NCI-H1436 treated with DMSO at 0.1 percent for 48 hours (cell line): ENCODE measurements at places on chromosomes 2 and 18.

DNA sequence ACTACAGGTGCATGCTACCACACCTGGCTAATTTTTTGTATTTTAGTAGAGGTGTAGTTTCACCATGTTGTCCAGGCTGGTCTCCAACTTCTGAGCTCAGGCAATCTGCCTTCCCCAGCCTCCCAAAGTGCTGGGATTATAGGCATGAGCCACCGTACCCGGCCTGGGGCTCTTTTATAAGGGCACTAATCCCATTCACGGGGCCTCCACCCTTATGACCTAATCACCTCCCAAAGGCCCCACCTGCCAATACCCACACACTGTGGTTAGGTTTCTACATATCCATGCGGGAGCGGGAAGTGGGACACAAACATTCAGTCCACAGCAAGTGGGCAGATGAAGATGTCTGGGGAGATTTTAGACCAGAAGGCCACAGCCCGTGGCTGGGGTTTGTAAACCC lies 164.7 kb upstream of the SH3BP4 start:
- no peak for DNase-seq

DNA sequence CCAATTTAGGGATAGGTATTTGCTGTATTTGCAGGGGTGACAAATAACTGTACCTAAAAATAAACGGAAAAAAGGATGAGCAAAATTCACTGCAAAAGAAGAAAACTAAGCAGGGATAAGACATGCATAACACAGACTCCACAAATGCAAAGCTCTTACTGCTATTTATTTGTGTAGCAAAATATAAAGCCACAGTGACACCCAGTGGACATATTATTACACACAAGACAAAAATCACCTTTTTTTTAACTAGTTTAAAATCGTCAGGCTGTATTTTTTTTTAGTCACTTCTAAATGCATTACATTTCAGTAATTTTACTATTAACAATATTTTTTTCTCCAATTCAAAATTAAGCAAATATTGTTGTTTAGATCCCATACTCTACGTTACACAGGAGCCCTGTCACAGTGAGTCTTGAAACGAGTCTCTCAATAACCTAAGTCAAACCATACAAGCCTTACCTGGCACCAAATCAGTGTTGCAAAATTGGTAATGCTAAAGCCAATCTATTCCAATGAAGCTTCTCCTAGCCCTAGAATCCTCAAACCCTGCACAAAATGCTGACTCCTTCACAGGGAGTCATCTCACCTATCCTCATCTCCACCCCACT lies 23.7 kb downstream of the METTL4 start:
- DNase-seq, result no peak

GRCh38 chr2:26846334-26847306 lies 1.3 kb upstream of the DPYSL5 start:
- DNase-seq, result peak; percentile 64

- no peak for DNase-seq
Observed at GRCh38 chr2:29207352-29208148, 92.3 kb downstream of the CLIP4 start.

- DNase-seq, result no peak
Observed at GRCh38 chr2:121558329-121558728, 27.6 kb downstream of the RNU4ATAC start.

DNA sequence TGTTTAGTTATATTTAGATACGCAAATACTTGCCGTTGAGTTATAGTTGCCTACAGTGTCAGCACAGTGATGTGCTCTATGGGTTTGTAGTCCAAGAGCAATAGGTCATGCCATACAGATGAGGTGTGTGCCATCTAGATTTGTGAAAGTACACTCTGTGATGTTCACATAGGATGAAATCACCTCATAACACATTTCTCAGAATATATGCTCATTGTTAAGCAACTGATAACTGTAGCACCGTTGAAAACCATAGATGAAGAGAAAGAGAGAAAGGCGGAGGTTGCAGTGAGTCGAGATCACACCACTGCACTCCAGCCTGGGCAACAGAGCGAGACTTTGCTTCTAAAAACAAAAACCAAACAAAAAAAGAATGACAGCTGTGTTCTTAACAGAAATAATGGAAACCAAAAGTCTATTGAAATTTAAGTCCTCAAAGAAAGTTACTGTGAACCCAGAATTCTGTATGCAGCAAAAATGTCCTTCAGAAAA lies 9.5 kb downstream of the DGKD start:
- no peak for DNase-seq

- DNase-seq, result no peak
Observed at GRCh38 chr2:236686561-236686960, 116.9 kb downstream of the ACKR3 start.

GRCh38 chr2:120765678-120766469 lies 30.2 kb downstream of the GLI2 start:
- DNase-seq, result no peak

DNA sequence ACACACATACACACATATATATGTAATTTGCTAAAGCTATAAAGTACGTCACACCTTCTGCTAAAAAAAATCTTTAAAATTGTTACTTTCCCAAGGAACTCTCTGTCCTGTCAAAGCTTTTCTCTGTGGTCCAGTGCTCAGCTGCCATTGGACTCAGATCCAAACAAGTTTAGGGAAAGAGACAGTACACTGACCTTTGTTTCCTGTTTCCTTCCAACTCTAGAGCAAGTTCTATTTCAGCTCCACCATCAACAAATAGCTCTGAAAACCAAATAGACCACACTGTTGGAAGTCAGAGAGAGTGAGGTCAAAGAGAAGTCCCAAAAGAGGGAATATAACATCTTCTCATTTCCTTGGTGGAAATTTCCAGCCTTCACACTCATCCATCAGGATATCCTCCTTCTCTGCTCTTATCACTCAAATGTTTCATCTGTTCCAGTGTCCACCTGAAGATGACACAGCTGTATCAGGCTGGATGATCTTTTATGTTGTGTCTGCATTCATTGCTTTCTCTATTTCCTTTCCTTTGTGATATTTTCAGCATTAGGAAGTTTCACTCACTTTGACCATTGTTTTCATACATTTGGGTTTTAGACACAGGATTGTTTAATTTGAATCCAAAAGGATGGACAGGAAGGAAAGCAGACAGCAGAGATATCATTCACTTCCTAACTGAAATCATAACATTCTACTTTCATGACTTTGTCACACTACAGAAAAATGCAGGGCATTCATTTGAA lies 192.3 kb upstream of the NT5C1B start:
- DNase-seq, result no peak

GRCh38 chr2:234601213-234601612 lies 104.3 kb upstream of the ARL4C start:
- no peak for DNase-seq

DNA sequence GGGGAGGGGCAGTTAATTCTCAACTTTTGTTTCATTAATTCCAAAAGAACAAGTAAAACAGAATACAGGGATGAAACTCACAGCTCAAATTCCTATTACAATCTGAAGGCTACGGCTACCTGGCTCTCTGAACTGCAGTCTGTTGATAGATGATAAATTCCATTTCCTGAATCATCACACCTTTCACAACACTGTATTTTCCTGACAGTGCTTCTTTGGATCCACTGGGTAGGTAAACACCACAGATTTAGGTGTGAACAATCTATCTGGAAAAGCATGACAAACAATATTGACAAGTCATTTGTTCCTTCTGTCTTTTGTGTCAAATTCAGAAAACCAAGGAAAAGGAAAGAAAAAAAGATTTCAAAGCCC lies 843.2 kb downstream of the LRRTM4 start:
- no peak for DNase-seq

DNA sequence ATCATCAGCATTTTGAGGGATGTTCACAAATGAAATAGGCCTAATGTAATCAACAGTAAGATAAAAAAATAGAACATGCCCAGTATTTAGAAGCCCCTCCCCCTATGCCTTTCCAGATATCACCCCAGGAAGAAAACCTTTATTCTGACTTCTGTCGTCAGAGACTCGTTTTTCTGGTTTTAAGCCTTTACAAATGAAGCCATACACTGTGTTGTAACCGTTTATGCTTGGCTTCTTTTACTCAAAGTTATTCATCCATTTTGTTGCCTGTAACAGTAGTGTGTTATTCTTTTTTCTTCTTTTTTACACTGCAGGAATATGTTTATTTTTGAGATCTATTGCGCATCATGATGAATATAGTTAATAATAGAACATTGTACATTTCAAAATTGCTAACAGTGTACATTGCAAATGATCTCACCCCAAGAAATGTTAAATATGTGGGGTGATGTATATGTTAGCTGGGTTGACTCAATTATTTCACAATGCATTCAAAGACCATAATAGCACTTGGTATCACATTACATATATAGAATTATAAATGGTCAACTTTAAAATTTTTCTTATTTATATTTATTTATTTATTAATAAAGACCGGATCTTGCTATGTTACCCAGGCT lies 28.1 kb upstream of the PNPT1 start:
- DNase-seq, result no peak

- no peak for DNase-seq
Observed at GRCh38 chr2:9556121-9556743, 602 bp upstream of the ADAM17 start.

GRCh38 chr2:29562896-29563295 lies 358.5 kb downstream of the ALK start:
- DNase-seq, result no peak

DNA sequence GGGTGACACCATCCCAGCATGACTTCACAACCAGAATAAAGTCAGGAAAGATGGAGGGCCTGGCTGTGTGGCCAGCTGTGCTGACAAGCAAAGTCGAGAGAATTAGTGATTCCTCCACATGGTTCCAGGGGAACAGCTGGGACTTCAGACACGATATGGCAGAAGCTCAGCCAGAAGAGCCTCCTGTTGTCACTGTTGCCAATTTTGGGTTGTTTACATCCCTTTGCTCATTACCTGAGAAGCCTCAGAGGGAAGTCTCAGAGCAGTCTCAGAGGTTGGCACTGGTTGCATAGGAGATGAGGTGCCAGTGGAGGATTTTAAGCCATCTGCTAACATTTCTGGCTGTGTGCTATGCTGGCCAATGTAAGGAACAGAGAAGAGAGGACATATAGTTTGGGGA lies 16.0 kb downstream of the LINC00305 start:
- no peak for DNase-seq

DNA sequence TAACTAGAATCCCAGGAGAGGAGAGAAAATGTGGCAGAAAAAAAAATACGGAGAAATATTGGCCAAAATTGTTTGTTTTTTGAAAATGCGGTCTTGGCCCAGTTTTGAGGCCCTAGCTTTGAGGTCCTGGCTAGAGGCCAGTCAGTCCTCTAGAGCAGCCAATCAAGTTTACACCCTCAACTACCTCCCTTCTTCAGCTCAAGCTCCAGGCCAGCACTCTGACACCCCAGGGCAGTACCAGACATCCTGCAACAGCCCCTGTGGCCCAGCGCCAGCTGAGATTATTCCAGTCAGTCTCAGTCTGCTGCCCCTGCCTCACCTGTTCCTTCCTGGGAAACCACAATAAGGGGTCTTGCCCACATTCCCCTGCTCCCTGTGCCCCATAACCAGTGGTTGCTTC lies 107.7 kb downstream of the UGGT1 start:
- no peak for DNase-seq

GRCh38 chr2:173963323-173963816 lies 1.8 kb downstream of the SP3 start:
- DNase-seq, result no peak

GRCh38 chr18:12515550-12515949 lies 107.8 kb downstream of the PRELID3A start:
- DNase-seq, result no peak

DNA sequence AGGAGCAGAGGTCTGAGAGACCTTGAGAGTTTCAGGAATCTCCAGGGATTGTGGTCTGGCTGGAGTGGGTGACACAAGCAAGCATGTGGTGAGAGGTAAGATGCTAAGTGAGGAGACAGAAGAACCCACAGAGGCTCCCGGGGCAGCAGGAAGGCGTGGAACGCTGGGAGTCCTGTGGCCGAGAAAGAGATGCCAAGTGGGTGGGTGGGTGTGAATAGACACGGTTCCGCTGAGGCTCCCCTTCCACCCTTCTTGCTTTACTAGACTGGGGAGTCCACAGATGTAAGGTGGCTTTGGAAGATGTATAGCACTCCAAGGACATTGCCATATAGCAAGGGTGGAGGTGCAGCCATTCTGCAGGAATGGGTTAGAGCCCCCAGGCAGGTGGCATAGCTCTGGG lies 4.2 kb downstream of the TEX51 start:
- no peak for DNase-seq

GRCh38 chr2:239128706-239129105 lies 272.1 kb downstream of the HDAC4 start:
- DNase-seq, result no peak

DNA sequence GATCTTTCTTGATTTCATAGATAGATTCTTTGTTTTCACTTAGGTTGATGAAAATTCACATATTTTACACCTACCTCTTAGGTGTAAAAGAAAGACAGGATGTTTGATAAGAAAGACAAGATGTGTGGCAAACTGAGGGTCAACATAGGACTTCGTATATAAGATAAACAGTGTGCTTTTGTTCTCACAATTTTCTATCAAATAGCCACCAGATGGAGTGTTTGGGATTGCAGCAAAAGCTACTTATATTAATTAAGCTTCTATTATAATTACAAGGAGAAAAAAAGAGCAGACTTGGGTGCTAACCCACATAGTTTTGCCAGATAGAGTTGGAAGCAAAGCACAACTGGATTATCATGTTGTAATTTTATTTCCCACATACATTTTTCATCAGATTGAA lies 232.9 kb downstream of the CDH7 start:
- no peak for DNase-seq

GRCh38 chr2:125596612-125597011 lies 1059.3 kb upstream of the GYPC start:
- DNase-seq, result no peak

- no peak for DNase-seq
Observed at GRCh38 chr2:127984551-127984950, 43.3 kb downstream of the SAP130 start.

DNA sequence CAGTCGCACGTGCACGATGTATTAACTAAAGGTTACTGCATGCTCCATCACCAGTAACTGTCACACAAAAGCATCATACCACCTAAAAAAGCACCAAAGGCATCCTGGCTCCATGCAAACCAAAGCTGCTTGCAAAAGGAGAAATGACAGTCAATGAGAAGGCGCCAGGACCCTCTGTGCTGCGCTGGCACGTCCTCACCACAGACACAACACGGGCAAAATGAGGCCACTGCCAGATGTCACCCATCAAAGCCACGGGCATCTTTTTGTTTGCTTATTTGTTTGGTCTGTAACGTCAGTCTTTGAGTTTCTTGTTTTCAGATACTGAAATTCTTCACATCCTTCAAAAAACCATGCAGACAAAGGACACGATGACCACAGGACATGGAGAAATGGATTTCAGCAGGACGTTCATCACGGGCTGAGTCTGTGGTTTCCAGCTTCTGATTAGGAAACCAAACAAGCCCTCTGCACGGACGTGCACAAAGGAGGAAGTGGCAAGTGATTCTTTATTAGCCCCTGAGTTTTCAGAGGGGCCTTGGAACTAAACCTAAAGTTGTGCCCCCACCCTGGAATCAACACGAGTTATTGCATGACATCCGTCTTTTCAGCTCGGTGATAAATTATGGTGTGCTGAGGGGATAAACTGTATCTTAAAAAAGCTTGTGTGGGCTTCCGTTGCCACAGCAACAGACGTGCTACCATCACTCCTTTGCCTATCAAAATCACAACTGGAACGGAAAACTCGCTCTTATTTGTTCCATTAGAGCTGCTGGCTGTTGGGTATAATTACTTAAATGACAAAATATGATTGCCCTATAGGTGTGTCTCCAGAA lies 181.8 kb downstream of the EIPR1 start:
- no peak for DNase-seq

GRCh38 chr18:59560556-59560955 lies 136.7 kb downstream of the CCBE1 start:
- no peak for DNase-seq

- no peak for DNase-seq
Observed at GRCh38 chr2:146989741-146990140, 855.1 kb upstream of the ACVR2A start.

- DNase-seq, result no peak
Observed at GRCh38 chr18:52518086-52518485, 178.1 kb downstream of the DCC start.
